ENCODE measurements at places on chromosomes 16 and 17.

- no peak for DNase-seq
Observed at GRCh38 chr17:81494626-81495377, 17.8 kb downstream of the ACTG1 start.

DNA sequence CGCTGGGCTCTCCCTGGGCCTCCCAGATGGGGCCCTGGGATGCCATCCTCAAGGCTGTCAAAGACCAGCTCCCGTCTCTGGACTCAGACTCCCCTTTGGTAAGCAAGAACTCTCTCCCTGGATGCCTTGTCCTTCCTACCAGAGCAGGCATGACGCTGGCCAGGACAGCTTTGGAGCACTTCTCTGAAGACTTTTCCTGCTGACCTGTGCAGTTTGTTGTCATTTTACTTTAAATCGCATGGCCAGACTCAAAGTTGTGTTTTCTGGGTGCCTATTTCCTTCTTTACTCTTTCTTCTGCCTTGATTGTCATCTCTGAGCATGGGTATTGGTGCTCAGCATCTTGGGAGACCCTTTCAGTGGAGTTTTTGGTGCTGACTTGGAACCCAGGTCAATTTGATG is 2.2 kb downstream of the DNAAF8 start:
- DNase-seq: no peak

- DNase-seq: no peak
Observed at GRCh38 chr16:2990891-2991290, 10.6 kb upstream of the PKMYT1 start.

- no peak for DNase-seq
Observed at GRCh38 chr16:76913046-76913445, 277.9 kb upstream of the MON1B start.

- DNase-seq: peak; percentile 13
Observed at GRCh38 chr16:78177987-78178386, 78.5 kb downstream of the WWOX start.

DNA sequence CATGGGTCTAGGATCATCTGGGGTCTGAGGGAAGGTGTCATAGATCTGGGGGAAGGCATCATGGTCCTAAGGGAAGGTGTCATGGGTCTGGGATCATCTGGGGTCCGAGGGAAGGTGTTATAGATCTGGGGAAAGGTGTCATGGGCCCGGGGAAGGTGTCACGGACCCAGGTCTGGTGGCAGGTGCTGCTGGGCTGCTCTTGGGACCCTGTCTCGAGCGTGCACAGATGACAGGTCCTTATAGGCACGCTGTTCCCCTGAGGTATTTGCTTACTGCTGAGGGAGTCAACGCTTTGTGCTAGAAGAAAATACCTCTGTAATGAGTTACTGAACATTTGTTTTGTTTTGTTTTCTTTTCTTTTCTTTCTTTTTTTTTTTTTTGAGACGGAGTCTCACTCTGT is 1.4 kb downstream of the RAB40C start:
- no peak for DNase-seq

DNA sequence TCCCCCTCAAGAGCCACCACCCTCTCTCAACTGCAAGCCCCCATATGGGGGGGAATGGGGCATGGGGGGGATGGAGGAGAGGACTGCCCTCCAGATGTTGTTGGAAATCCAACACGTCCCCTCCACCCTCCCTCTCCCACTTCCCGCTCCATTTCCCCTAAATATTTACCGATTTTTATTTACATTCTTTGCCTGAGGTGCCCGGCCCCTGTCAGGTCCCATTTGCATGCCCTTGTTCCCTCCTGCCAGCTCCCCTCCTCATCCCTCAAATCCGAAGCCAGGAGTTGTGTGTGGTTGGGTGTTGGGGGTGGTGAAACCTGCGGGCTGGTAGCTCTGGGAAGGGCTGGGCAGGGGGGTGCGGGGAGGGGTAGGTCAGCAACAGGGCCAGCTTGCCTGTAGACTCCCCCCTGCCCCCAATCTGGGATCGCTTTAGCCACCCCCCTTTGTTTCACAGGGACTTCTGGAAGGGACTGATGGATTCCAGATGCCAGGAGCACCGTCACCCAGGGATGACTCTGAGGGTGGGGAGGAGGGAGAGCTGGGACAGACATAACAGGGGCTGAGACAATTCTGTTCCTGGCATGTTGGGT is 39.7 kb upstream of the NGFR start:
- no peak for DNase-seq

- no peak for DNase-seq
Observed at GRCh38 chr16:1708083-1708767, 2.2 kb downstream of the MAPK8IP3 start.

GRCh38 chr17:5126719-5127488 is 11.1 kb downstream of the USP6 start:
- no peak for DNase-seq

GRCh38 chr16:46889942-46890300 is 5.8 kb downstream of the GPT2 start:
- DNase-seq: no peak

- DNase-seq: no peak
Observed at GRCh38 chr17:80402959-80403358, 12.0 kb upstream of the ENDOV start.

DNA sequence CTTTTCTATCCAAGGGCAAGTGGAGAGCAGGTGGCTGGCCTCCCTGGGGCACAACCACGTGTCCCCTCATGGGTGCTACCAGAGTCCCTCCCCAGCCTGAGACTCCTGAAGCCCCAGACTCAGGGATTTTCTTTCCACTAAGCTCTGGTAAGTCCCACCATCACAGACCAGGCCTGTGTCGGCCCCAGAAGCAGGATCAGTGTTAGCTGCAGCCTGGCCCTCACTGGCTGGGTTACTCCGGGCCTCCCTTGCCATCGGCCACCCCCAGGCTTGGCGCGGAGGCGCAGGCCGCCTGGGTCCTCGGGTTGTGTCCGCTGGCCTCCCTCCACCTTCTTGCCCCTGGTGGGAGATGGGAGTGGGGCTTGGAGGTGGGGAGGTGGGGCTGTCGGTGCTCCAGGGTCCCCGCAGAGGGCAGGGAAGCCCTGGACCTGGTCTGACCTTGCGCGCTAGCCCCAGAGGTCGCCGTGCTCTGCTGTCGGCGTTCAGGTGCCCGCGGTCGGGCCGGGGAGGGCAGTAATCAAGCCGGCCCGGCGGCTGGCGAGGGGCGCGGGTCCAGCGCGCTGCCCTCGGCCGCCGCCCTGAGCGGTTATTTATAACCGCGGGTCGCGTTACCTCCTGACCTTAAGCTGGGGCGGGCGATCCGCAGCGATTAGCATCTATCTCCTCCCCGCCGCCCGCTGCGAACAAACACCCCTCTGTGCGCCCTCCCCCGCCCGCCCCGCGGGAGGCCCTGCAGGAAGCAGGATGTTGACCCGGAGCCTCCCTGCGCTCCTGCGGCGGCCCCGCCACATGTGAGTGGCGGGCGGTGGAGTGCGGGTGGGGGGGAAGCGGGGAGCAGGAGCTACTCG is 78.1 kb upstream of the TOB1 start:
- DNase-seq: peak; percentile 92

DNA sequence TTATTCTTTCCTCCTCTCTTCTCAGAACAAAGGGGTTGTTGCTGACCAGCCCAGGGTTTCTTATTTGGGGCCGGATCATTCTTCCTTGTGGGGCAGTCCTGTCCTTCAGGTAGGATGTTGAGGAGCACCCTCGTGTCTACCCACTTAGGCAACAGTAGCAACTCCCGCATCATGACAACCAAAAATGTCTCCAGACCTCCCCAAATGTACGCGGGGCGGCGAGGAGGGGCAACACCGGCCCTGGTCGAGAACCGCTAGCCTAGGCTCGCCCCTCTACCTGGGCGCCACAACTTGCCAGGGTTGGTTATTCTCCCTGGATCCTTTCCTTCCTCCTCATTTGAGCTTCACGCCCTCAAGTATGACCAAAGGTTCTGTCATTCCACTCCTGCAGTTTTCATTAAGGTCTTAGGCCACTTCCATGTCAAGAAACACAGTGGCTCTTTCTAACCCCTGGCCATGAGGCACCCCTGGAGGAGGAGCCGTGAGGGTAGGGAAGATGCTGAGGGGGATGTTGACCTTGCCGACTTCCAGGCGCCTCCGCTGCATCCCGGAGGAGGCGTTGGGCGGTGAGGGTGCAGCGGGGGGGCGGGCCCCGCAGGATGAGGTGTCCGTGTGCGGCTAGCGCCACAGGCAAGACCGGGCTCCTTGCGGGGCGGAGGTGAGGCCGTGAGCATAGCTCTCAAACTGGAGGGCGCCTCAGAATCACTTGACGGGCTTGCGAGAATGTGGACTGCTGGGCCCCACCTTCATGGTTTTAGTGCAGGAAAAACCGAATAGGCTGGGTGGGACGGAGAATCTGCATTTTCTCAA is 712 bp upstream of the SPECC1 start:
- DNase-seq: no peak

DNA sequence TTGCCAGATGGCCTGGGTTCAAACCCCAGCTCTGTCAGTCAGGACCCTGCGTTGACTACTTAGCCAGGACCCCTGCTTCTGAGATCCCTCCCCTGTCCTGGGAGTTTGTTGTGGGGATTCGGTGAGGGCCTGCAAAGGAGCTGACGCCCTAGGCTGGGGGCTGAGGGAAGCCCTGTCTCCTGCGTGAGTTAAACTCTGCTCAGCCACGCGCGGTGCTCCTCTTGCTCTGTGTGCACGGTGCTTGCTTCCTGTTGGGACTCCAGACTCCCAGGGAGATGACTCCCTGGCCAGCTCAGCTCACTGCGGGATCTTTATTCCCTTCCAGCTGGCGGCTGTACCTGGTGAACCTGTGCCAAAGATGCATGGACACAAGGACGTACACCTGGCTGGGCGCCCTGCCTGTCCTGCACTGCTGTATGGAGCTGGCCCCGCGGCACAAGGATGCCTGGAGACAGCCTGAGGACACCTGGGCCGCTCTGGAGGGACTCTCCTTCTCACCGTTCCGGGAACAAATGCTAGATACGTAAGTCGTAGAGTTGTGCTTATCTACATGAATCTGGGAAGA is 37.4 kb downstream of the RNF213 start:
- DNase-seq: peak; percentile 77

GRCh38 chr16:67763066-67763465 is 43.3 kb downstream of the RANBP10 start:
- no peak for DNase-seq

DNA sequence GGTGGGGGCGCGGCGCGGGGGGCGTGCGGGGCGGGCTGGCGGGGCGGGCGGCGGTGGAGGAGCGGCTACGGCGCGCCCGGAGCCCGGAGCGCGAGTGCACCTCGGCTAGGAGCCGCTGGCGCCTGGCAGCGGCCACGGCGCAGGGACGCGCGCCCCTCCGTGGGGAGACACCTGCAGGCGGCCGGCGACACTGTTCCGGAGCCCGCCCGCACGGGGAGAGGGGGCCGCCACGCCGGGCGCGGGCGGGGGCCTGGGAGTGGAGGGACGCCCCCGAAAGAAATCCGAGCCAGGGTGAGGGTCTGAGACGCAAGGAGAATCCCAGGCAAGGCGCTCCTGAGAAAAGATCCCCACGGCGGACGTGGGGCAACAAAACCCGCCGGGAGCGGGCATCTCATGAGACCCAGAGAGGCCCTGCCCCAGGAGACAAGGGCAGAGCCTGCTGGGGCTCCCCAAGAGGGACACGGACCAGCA is at the start of gene GSG1L:
Gene GSG1L, minus strand, starts transcription at position 124 of the 471 bp plus-strand sequence. CDS start 290 bp downstream, outside the sequence.
- no peak for DNase-seq

- DNase-seq: peak; percentile 68
Observed at GRCh38 chr17:75557075-75557851, 30.3 kb upstream of the MYO15B start.

DNA sequence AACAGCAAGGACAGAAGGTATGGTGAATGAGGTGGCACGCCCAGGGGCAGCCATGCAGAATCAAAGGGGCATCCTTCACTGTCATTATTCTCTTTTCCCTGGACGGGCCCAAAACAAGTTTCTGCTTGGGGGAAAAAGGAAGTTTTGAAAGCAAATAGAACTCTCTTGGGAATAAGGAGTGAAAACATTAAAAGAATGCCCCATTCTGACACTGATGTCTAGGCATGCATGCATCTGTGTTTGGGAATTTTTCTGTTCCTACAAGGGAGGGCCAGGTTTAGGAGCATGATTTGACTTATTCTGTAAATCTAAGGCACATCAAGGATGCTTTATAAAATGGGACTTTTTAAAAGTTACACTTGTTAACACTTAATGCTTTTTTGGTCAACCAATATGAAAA is 34.3 kb upstream of the SLC12A3 start:
- no peak for DNase-seq

DNA sequence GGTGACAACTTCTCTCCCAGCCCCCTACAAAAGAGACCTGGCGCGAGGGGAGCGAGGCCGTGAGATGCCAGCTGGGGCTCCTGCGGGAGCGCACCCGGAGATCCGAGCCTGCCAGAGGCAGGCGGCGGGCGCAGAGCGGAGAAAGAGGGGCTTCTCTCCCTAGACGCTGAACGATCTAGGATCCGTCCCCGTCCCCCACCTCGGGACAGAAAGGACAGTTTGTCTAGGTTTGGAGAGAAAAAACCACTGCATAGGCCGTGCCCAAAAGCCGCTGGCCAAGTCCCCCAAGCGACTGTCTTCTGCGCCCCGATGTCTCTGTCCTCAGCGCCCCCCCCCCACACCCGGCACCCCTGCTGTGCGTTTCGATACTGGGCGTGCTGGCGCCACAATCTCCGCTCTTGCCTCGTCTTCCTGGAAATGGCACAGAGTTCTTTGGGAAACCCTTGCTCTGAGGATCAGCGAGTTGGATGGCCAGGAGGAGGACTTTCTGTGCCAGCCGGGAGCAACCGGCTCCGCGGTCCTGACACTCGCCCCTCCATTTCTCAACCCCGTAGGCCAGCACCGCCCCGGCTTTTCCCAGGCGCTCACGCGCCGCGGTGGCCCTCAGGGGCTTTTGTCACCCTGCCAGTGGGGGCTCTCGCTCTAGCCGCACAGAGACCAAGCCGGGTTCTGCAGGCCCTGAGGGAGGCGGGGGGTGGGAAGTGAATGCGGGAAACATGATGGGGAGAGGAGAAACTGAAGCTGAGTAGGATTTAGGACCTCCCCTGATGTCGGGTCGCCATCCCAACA is 1.0 kb downstream of the SSTR2 start:
- no peak for DNase-seq

- no peak for DNase-seq
Observed at GRCh38 chr16:4283939-4284338, 11.1 kb upstream of the TFAP4 start.

- peak; percentile 73 for DNase-seq
Observed at GRCh38 chr17:16589097-16589969, 20.3 kb upstream of the ZNF287 start.

DNA sequence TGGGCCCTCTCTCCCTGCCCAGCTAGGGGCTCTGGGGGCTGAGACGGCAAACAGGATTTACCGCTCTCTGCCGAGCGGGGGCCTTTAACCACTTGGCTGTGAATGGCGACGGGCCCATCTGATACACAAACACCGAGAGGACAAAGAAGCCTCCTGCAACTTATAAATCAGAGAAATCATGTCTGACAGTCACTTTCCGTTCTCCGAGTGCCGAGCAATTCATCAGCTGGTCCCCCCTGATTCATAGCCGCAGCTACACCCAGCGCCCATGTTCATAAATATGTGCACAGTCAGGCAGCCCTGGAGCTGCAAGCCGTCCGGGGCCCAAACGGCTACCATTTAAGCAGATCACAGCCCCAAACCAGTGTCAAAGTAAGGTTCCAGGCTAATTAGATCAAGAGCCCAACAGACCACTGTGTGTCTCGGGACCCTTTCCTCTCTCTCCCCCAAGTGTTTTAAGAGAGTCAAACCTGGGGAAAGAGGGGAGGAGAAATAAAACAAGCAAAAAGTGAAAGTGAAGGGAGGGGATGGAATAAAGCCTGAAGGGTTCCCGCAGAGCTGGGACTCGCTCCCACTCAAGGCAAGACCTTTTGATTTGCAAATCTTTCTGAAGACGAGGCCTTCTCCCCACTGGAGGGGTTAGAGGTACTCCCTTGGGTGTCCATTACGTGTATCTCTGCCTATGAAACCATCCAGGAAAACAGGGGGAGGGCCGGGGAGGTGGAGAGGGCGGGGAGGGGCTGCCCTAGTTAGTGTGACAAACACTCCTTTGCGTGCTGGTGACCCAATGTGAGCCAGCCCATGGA is 154.7 kb downstream of the C16orf78 start:
- no peak for DNase-seq

All from NCI-H2081 (cell line).